Activated T-cell treated with anti-CD3 and anti-CD28 coated beads, Interleukin-2, amount 50 U/mL, for 24 hours (primary cell): ENCODE measurements at places on chromosomes 4 and X.

GRCh38 chr4:113474017-113474416 lies 287.5 kb downstream of the CAMK2D start:
- no peak for DNase-seq

- DNase-seq = no peak
Observed at GRCh38 chr4:182212211-182212761, 30.9 kb upstream of the TENM3 start.

- no peak for DNase-seq
Observed at GRCh38 chr4:168711197-168712140, 214.6 kb downstream of the PALLD start.

GRCh38 chr4:3483471-3483921 lies 20.4 kb downstream of the DOK7 start:
- DNase-seq = no peak

- DNase-seq = no peak
Observed at GRCh38 chr4:20431543-20431951, 179.8 kb downstream of the SLIT2 start.

DNA sequence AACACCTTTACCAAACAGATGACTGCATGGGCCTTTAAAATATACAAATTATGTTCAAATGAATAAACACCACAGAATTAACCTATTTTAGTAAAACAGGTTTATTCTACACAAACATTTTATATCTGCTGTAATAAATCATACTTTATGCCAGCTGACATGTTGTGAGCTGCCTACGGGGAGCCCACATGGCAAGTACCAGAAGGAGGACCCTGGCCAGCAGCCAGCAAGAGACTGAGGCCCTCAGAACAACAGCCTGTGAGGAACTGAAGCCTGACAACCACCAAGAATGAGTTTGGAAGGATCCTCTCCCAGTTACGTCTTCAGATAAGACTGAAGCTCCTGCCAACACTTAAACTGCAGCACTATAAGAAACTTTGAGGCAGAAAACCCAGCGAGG lies 377.0 kb downstream of the PDGFC start:
- DNase-seq = no peak
